Left hindlimb (tissue), 1 donor: ENCODE measurements at places on chromosomes 13 and 19.

GRCh38 chr13:23605831-23606230 is 35.6 kb downstream of the TNFRSF19 start:
- DNase-seq, result no peak

GRCh38 chr13:113292021-113292862 is 4.8 kb upstream of the LAMP1 start:
- DNase-seq, result no peak

- DNase-seq, result no peak
Observed at GRCh38 chr13:39599012-39599411, 4.0 kb downstream of the LHFPL6 start.

GRCh38 chr13:42017264-42017663 is 31.2 kb upstream of the DGKH start:
- DNase-seq, result no peak

- DNase-seq, result no peak
Observed at GRCh38 chr19:55251341-55252081, 7.3 kb downstream of the PPP6R1 start.

DNA sequence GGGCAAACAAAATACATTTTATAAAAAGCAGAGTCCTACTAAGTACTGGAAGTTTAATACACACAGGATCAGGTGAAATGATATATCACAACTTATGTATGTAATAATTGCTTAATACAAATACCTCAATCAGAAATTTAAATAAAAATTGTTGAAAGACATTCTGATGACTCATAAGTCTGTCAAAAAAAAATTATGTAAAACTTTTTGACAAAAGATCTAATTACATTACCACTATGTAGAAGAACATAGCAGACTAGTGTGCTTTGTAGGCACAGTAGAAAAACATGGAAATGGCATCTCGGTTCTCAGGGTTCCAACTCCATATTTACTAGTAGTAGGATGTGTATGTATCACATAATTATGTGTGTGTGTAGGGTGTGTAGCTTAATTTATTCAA is 156.2 kb downstream of the DNAJC3 start:
- no peak for DNase-seq

DNA sequence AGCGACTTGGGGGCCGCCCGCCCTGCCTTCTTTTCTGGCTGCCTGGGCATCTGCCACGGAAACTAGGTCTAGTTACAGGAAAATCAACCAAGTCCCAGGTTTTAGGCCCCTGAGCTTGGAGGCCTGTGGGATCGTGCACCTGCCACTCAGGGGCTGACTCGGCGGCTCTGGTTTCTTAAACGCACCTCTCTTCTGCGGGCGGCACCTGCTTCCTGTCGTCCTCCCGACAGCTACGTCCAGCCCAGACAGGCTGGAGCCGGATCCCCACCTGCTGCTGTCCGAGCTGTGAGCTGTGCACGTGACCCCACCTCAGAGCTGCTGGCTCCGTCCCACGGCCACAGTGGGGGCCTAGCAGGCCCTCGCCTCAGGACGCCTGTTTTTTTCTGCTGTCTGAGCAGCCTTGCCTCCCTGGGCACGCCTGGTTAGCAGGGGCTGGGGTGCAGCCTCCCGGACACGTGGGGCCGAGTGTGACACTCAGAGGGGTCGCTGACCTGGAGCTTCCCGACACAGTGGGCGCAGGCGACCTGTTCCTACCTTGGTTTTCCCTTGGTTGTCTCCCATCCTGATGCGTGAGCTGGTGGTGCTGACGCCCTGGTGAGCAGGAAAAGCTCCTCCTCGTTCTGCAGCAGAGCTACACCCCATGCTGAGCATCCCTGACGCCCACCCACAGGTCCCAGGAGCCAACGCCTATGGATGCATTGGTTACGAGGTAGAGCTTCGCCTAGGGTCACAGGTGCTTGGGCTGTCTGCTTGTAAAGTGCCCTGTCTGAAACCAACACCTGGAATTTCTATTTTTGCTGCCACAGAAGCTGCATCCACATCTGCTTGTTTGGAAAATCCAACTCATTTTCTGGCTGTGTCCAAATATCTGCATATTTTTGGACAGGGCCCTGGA is 17.5 kb downstream of the TMEM255B start:
- no peak for DNase-seq

GRCh38 chr19:4081441-4082129 is 14.9 kb upstream of the ZBTB7A start:
- DNase-seq, result no peak

DNA sequence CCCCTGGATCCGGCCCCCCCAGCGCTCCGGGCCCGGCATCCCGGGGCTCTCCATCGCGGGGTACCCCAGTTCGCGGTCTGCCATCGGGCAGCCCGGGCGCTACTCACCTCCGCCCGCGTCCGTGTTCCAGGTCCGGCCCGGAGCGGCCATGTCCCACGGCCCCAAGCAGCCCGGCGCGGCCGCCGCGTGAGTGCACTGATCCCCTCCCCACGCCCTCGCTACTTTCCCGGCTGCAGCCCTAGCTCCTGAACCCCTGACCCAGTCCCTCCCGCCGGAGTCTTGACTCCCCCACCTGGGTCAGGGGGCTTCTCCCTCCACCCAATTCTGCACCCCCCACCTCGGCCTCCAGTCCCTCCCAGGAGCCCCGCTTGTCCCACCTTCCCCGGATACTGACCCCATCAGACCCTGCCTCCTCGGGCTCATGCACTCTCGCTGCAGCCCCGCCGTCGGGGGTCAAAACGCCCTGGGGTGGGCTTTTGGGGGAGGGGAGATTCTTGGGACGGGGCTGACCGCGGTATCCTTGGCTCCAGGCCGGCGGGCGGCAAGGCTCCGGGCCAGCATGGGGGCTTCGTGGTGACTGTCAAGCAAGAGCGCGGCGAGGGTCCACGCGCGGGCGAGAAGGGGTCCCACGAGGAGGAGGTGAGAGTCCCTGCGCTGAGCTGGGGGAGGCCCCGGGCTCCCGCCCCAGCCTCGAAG is 566 bp downstream of the HMG20B start:
- DNase-seq, result no peak

DNA sequence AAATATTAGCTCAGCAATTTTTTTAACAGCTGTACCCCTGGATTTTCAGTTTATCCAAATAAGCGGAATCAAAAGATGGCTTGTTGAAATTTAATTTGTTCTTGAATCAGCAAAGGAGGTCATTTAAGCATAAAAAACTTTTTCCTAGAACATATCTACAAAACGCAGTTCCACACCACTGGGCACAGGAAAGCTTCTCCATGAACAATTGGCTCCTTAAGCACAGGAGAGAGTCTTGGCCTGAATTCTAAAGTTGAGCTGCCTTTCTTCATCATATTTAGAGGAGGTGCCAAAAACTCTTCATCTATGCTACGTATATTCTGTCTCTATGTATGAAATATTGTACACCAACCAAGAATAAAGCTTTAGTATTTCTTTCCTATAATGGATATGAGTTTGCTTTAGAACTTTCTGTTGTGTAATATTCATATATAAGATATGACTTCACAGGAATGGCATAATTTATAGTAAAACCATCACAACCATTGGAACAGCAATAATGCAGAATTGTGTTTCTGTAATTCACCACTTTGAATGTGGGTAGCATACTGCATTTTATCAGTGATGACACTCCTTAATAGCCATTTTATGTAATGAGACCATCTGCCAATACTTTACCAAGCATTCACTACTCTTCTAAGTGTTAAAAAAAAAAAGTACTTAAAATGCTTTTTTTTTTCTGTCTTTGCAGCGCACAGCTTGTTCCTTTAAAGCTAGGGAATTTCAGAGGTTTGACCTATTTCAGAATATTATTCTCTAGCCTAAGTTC is 263.7 kb downstream of the SLITRK6 start:
- no peak for DNase-seq

DNA sequence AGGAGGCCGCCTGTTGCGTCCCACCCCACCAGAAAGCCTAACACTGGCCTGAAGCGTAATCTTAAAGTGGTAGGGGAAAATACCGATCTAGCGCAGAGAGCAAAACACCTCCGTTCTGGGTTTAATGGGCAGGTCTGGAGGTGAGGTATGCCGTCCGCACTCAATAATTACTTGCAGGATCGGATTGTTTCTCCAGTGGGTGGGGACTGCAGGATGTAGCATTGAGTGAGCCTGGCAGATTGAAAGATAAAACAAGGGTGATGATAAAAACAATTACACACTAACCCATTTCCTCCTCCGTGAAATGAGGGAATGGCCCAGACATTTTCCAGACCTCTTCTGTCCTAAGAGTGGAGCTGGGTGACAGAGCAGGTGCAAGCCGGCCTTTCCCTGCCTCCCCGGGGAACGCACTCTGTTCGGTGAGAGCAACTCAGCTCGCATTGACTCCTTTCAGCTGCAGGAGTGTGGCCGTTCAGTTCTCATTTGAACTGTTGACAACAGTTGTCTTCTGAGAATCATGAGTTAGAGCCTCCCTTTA is 110.2 kb upstream of the DOCK9 start:
- no peak for DNase-seq

DNA sequence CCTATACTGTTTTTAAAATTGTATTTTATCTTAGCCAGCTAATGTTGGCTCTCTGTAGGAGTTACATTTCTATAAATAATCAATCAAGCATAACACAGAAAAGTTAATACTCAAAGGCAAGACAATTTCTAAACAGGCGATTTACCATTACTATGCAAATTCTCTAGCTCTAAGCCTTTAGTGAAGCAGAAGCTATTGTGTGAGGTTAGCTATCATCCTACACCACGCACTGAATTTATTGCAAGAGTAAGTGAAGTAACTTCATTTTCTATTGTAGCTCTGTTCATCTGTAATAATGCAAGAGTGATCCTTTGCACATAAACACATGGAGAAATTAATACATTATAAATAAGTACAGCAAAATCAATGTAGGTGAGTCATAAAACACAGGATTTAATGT is 439.3 kb downstream of the PCDH9 start:
- DNase-seq, result no peak

GRCh38 chr19:32519023-32519422 is 62.0 kb upstream of the PDCD5 start:
- no peak for DNase-seq

DNA sequence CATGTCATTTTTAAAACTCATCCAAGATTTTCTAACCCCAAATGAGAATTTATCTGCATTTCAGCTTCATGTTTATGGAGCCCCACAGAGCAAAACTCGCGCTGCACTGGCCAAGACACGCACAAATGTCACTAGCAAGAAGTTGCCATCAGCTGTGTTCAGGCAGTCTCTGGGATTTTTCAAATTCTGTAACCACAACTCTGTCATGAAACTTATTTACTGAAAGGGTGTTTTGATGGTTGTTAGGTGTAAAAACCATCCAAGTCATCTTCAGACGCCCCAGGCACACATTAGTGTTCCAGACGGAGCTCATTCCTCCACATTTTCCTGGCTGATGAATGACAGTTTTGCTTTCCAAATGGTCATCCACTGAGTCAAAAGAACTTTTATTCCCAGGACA is 63.4 kb downstream of the SLC7A1 start:
- DNase-seq, result peak; percentile 76

- DNase-seq, result no peak
Observed at GRCh38 chr13:98525456-98526181, 51.3 kb downstream of the STK24 start.

DNA sequence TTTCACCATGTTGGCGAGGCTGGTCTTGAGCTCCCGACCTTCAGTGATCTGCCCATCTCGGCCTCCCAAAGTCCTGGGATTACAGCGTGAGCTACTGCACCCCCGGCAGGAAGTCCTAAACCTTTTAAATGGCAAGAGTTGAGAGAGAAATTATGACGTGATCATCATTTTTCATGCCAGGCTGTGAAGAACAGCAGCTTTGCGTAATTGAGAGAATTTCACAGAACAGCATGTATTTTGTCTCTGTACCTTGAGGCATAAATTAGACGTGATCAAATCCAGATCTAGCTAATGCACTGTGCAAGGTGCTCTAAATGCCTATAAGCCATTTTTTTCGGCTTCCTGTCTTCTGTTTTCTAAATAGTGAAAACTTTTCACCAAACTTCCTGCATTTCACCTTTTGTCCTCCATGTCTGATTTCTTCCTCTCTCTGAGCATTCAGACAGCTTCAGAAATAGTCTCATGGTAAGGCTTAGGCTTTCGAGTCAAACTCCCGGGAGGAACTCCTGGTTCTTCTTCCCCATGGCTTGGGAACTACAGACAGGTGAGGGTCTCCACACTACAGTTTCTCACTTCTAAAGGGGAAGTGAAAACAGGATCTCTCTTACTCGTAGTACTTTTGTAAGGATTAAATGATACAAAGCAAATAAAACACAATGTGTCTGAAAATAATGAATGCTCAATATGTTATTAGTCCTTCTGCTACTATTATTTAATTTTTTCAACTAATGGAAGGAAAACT is 51.0 kb downstream of the WDFY2 start:
- no peak for DNase-seq

- peak; percentile 75 for DNase-seq
Observed at GRCh38 chr19:5128251-5128935, 159.5 kb downstream of the KDM4B start.

DNA sequence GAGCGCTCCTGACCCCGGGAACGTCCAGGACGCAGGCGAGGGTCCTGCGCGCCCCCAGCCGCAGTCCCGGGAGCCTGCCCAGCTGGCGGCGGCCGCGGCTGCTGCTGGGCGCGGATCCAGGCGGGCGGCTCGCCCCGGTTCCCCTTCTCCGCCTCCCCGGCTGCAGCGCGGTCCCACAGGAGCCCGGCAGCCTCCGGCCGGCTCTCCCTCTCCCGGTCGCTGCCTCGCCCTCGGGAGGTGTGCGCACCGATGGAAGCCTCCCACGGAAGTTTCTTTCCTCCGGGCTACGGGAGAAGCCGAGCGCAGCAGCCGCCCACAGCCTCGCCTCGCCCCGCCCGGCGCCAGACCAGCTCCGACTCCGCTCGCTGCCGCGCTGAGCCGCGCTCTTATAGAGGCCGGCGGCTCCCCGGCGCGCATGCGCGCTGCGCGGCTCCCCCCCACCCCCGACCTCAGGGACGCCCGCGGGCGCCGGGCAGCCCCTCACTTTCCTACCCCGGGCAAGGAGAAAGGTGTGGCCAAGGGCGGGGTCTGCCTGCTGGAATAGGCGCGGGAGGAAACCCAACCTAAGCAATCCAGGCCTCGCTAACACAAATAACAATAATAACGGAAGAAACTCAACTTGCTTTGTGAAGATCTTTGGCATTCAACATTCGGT is at the start of gene SHISA2:
TSS of gene SHISA2 (minus strand) at position 360 of the 655 bp plus-strand sequence. CDS start 1,041 bp downstream, outside the sequence.
- DNase-seq, result peak; percentile 79

- no peak for DNase-seq
Observed at GRCh38 chr13:42394361-42394708, 122.4 kb downstream of the AKAP11 start.

- no peak for DNase-seq
Observed at GRCh38 chr19:36030264-36031148, 2.2 kb downstream of the CLIP3 start.
